ENCODE measurements at places on chromosomes 12 and 14. TPM values are rescaled to one million over a fixed set of nuclear protein-coding genes. Genes with fewer than 3 reads are reported as not detected.

Gene CDH24
- polyA plus RNA-seq, result 38.2 TPM

Gene TMPO
- 185 TPM for polyA plus RNA-seq

Gene PZP
- polyA plus RNA-seq, result 0.53 TPM

DNA sequence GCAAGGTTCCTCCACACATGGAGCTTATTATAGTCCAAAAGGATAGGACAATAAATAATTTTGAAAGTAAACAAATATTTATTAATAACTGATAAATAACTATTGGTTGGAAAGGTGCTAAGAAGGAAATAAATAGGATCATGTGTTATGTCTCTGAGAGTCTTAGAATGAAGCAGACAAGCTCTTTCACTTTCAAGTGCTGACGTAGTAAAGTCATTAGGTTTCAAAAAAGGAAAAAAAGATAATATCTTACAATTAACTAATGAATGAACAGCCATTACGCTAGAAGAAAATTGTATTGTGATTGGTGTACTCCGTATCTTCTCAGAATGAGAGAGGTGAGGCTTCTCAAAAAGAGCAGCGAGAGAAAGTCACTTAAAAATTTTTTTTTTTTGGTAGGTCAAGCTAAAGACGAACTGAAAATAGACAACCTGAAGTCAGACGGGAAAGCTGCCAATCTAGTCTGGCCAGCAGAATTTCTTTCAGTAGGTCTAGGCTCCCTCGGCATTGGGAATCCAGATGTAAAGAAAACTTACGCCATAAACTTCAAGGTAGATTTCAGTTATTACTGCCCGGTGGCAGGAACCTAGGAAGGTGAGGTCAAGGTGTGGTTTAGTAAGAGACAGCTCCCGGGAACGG lies 583 bp upstream of the LEMD3 start:
- no peak for DNase-seq

GRCh38 chr12:12726555-12727093 lies 9.5 kb downstream of the CDKN1B start:
- DNase-seq, result no peak

Measured in renal pelvis (tissue), 12 donors.